ENCODE measurements at places on chromosomes 2 and 18. TPM values are rescaled to one million over a fixed set of nuclear protein-coding genes. Genes with fewer than 3 reads are reported as not detected.

- DNase-seq, result no peak
Measured at GRCh38 chr2:209773377-209773776, 1.7 kb downstream of the UNC80 start.

DNA sequence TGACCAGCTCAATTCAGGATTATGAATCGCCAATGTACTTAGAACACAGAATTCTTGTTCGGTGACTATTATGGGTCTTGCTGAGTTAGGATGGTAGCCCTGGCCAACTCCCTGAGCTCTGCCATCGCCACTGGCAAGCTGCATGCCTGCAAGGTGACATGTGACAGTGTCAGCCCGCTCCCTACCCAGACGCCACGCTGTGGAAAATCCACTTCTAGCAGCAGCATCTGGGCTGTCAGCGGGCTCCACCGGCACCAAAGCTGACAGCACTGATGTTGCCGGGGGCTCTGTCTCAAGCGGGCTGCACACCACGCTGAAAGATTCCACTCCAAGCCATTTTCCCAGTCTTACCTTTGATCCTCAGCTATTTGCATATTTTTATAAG, 100.7 kb downstream of the MYT1L start:
- no peak for DNase-seq

DNA sequence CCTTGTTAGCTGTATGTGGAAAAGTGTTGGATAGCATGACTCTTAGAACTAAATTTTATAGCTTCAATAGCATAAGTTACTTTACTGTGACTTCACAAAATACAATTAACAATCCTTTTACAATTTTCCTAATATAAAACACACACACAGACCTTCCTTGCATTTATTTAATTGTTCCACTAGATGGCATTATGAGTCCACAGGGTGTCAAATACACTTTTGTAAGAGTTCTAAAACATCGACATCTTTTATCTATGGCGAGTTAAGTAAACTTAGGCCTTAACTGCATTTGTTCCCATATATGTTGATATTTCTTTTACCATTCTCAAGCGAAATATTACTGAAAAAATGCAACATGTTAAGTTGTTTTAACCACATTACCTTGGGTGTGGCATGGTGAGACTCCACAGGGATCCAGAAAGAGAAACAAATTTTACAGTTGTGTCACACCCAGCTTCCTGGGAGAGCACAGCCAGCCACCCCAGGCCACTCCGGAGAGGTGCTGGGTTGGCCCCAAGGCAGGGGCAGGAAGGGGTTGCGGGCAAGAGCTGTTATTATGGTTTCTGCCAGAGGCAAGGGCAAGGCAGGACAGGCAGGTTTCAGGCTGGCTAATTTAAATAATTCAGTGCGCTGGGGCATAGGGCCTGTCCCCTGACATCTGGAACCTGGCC, 312.4 kb upstream of the MC4R start:
- DNase-seq, result peak; percentile 3

- no peak for DNase-seq
Measured at GRCh38 chr2:159661286-159661685, 44.9 kb upstream of the BAZ2B start.

DNA sequence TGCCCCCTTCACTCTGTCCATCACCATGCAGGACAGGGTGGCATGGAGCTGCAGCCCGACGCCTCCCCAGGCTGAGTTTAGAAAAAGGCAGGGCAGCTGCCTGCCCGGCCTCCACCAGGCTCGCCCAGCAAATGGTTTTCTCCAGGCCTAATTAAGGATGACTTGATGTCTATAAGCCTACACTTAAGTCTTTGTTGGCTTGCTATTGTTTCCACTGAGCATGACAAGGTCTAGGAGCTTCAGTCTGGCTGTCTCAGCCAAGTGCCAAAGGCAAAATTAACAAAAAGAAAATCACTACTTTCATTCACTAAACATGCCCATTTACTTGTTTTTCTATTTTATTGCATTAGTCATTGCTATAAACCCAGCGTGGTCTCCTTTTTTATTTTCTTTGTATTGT, 372.2 kb downstream of the INSIG2 start:
- DNase-seq, result no peak

DNA sequence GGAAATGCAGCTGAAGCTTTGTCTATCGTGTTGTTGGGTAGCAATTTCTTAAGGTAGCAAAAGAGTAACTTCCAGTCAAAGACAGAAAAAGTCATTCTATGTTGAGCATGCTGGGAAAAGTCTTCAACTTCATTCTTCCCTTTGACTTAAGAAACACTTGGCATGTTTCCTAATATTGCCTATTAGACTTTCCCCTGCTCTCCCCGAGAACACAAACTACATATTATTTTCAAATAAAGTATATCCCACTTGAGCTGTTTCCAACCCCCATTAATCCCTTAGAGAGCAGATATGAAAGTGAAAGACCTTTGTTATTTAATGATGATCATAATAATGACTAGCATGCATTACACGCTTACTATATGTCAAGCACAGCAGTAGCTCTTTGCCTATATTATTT, 136.0 kb upstream of the SPOPL start:
- DNase-seq, result no peak

- no peak for DNase-seq
Measured at GRCh38 chr2:9410108-9410507, 13.2 kb downstream of the ITGB1BP1 start.

- DNase-seq, result no peak
Measured at GRCh38 chr2:207275779-207276178, 110.0 kb upstream of the KLF7 start.

- DNase-seq, result no peak
Measured at GRCh38 chr2:239787538-239788050, 237.5 kb downstream of the NDUFA10 start.

- DNase-seq, result no peak
Measured at GRCh38 chr2:183248866-183249567, 124.8 kb downstream of the NUP35 start.

- DNase-seq, result no peak
Measured at GRCh38 chr2:225488743-225489142, 89.2 kb downstream of the NYAP2 start.

DNA sequence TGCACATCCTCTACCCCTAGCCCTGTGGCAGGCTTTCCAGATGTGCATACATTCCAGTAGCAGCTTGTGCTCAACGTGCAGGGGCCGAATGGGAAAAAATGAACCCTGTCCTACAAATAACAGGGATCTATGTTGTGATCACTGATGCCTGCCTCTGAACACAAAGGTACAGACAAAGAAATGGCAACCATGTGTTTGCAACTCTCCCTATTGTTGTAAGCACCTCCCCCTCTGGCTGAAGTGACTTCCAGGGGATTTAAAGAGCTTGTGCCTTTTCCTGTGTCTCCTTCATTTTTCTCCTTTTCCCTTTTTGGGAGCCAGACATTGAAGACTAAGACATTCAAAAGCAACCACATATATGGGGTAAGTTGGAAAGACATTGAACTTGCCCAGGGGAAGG, 21.6 kb downstream of the ARHGAP25 start:
- DNase-seq, result no peak

The GNLY gene
- total RNA-seq, result 0.27 TPM

The IL18R1 gene
- total RNA-seq, result 1.3 TPM

The CHRND gene
- not detected for total RNA-seq

The SULT1C2 gene
- total RNA-seq, result under 0.01 TPM

The ASPRV1 gene
- 1.1 TPM for total RNA-seq

The CRYBA2 gene
- total RNA-seq, result not detected

The MROH2A gene
- not detected for total RNA-seq

The TRAF3IP1 gene
- total RNA-seq, result 4.8 TPM
